Dermis lymphatic vessel endothelial cell (primary cell): ENCODE measurements at places on chromosomes 3 and 15. TPM values are rescaled to one million over a fixed set of nuclear protein-coding genes. Genes with fewer than 3 reads are reported as not detected.

The STXBP5L gene
- not detected in 2 replicates for total RNA-seq

The TMPRSS7 gene
- total RNA-seq, result not detected in 2 replicates

The ADPGK gene
- total RNA-seq, result 34.8 and 44.2 TPM in 2 replicates

The MYRIP gene
- total RNA-seq, result 8.9 and 10.1 TPM in 2 replicates

The SMCO1 gene
- total RNA-seq, result not detected in 2 replicates

The C3orf52 gene
- 8.6 and 16.8 TPM in 2 replicates for total RNA-seq

The SOX2 gene
- total RNA-seq, result not detected in 2 replicates

The SLC28A2 gene
- total RNA-seq, result not detected in 2 replicates

The SNX22 gene
- 0.11 and 0.17 TPM in 2 replicates for total RNA-seq

The ALPK3 gene
- total RNA-seq, result 24.5 and 29.4 TPM in 2 replicates

The GP9 gene
- 0.11 TPM in 1 of 2 replicates, not detected in the other for total RNA-seq

The UTS2B gene
- 0.17 TPM in 1 of 2 replicates, not detected in the other for total RNA-seq

The GNAT1 gene
- not detected in 2 replicates for total RNA-seq

The SCG3 gene
- 0.43 and 1.6 TPM in 2 replicates for total RNA-seq

The SLC25A20 gene
- total RNA-seq, result 25.3 and 27.3 TPM in 2 replicates
